ENCODE measurements at places on chromosomes 3 and 15. TPM values are rescaled to one million over a fixed set of nuclear protein-coding genes. Genes with fewer than 3 reads are reported as not detected.

TTLL3 gene
- 23.8 TPM for polyA plus RNA-seq

KNL1 gene
- polyA plus RNA-seq: 11.4 TPM

KBTBD12 gene
- 5.6 TPM for polyA plus RNA-seq

KIF7 gene
- polyA plus RNA-seq: 7.9 TPM

FGF12 gene
- polyA plus RNA-seq: 2.9 TPM

HYKK gene
- polyA plus RNA-seq: 1.7 TPM

ITIH1 gene
- polyA plus RNA-seq: not detected

GCSAM gene
- polyA plus RNA-seq: 0.77 TPM

CCR8 gene
- polyA plus RNA-seq: not detected

NR2E3 gene
- 7.0 TPM for polyA plus RNA-seq

LEKR1 gene
- 0.66 TPM for polyA plus RNA-seq

ARID3B gene
- polyA plus RNA-seq: 4.3 TPM

ASB14 gene
- 0.92 TPM for polyA plus RNA-seq

CNTN6 gene
- 1.4 TPM for polyA plus RNA-seq

CHRNA3 gene
- polyA plus RNA-seq: 0.30 TPM

CATSPER2 gene
- 2.6 TPM for polyA plus RNA-seq

CAMK2N2 gene
- 0.15 TPM for polyA plus RNA-seq

CHST2 gene
- polyA plus RNA-seq: 6.8 TPM

MUSTN1 gene
- polyA plus RNA-seq: 109 TPM

NDUFB4 gene
- polyA plus RNA-seq: 159 TPM

ROBO1 gene
- polyA plus RNA-seq: 41.6 TPM

PDCD7 gene
- polyA plus RNA-seq: 19.5 TPM

KCNAB1 gene
- polyA plus RNA-seq: 5.3 TPM

KIF15 gene
- 13.3 TPM for polyA plus RNA-seq

ARL13B gene
- 6.8 TPM for polyA plus RNA-seq

TGM4 gene
- polyA plus RNA-seq: not detected

SPESP1 gene
- polyA plus RNA-seq: 3.8 TPM

FGD5 gene
- polyA plus RNA-seq: 24.3 TPM

CISH gene
- 8.6 TPM for polyA plus RNA-seq

OR5K2 gene
- not detected for polyA plus RNA-seq

Measured in muscle of back (tissue), 13 donors.